Posterior cingulate gyrus (tissue), 11 donors: ENCODE measurements at places on chromosomes 16 and 17.

DNA sequence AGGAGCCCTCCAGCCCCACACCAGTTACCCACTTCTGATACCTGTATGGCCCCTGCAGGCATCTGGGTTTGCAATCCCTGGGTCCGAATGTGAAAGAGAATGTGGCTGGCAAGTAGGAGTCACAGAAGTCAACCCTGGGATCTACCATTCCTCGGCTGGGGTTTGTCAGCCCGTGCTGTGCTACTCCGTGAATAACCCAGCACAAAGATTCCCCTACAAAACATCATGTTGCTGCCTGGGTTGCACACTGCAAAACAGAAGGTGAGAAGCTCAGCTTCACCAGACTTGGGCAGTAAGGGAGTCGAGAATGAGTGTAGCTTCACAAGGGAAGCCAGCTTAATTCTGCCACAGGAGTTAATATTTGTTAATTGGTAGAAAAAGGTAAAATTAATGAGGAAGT lies 137.1 kb downstream of the ZFHX3 start:
- no peak for DNase-seq

DNA sequence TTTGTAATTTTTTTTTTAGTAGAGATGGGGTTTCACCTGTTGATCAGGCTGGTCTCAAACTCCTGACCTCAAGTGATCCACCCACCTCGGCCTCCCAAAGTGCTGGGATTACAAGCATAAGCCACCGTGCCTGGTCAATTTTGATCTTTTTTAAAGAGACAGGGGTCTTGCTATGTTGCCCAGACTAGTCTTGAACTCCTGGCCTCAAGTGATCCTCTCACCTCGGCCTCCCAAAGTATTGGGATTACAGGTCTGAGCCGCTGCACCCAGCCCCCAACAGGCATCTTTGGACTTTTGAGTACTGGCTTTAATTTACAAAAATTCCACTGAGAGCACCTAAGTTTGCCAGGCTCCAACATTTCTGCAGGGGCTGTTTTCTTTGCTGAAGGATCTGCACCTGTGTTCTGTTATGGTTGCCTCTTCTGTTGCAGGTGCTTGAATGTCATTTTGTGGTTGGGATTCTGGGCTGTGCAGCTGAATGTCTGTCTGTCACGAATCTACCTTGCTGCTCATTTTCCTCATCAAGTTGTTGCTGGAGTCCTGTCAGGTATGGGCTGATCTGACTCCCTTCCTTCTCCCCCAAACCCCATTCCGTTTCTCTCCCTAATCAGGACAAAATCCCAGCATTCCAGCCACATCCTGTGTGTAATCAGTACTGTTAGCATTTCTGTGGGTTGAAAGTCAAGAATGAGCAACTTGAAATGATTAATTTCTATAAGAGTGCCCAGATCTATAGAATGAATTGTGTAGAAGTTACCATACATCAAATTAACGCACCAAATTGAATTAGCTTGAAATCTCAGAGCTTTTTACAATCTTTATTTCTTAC lies 8.5 kb downstream of the G6PC1 start:
- no peak for DNase-seq

- DNase-seq = no peak
Measured at GRCh38 chr17:28317099-28317965, 1.7 kb upstream of the TMEM97 start.

DNA sequence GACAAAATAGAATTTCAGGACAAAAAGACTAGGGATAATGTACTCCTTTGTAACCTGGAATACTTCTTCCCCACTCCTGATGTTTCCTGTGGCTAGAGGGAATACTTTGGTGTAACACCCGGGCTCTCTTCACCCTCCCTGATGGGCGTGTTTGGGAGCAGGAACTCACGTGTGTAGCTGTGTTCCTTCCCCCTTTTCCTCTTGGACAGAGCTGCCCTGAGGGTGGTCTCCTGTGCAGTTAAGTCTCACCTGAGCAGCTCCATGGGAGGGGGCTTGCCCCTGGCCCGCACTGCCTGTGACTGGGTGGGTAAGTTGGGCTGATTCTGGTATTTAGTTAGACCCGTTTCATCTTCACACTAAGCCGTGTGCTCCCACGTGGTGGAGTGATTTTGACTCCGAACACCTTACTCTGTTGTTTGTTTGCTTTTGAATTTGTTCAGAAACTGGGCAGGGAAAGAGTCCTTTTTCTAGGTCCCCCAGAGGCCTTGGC lies 87.9 kb downstream of the OR1D5 start:
- DNase-seq = no peak

- DNase-seq = no peak
Measured at GRCh38 chr16:50037662-50038220, 12.7 kb downstream of the CNEP1R1 start.

GRCh38 chr17:59623151-59623550 lies 3.5 kb downstream of the CLTC start:
- DNase-seq = no peak

DNA sequence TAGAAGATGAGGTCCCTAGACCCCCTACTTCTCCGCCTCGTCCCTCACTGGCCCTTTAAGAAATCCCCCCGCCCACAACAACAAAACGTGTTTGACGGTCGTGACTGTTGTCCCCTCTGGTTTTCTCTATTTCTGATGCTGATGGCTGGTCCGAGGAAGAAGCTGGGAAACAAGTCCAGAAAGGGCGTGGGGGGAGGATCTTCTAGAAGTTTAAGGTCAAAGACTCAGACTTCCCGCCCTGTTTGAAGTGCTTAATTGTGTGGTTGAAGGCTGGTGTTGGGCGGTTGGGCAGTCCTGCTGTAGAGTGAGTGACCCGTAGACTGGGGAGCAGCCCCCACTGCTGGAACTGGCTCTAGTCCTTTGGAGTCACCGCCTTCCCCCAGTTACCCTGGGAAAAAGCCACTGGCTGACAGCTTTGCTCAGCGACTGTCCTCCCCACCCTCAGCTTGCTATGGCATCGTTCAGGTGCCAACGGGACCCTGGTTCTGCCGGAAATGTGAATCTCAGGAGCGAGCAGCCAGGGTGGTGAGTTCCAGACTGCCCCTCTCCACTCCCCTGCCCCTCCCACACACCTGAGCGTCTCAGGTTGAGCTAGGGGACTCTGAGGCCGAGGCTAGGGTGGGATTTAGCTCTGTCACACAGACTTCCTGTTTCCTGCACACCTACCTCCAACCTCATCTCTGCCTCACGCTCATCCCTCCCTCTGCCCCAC lies 1.6 kb downstream of the MLLT6 start:
- DNase-seq = no peak

DNA sequence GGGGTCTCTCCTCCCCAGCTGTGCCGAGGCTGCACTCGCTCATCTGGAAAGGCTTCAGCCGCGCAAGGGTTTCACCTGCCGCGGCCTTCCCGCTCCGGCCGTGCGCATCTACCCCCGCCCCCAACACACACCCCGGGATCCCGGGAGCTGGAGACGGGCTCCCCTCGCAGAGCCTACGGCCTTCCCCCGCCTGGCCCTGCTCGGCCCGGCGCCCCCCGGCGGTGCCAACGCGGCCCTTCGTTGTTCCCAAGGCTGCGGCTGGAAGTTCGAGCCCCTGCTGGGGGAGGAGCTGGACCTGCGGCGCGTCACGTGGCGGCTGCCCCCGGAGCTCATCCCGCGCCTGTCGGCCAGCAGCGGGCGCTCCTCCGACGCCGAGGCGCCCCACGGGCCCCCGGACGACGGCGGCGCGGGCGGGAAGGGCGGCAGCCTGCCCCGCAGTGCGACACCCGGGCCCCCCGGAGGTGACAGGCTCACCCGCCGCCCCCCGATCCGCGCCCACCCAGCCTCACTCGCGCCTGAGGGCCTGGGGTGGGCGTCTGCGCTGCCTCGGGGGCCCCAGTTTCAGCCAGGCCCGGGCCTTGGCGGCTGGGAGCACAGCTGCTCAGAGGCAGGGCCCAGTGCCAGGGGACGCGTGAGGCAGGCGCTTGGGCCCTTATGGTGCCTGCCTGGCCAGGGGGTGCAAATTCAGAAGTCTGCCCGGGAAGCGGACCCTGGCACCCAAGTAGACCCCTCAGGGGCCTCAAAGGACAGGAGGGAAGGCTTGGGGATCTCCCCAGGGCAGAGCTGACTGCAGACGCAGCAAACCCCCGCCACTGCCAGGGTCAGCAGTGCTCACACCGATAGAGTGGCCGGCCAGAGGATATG lies 11.2 kb downstream of the GALK1 start:
- DNase-seq = peak; percentile 67

GRCh38 chr17:57806167-57806830 lies 43.5 kb downstream of the MRPS23 start:
- DNase-seq = no peak

DNA sequence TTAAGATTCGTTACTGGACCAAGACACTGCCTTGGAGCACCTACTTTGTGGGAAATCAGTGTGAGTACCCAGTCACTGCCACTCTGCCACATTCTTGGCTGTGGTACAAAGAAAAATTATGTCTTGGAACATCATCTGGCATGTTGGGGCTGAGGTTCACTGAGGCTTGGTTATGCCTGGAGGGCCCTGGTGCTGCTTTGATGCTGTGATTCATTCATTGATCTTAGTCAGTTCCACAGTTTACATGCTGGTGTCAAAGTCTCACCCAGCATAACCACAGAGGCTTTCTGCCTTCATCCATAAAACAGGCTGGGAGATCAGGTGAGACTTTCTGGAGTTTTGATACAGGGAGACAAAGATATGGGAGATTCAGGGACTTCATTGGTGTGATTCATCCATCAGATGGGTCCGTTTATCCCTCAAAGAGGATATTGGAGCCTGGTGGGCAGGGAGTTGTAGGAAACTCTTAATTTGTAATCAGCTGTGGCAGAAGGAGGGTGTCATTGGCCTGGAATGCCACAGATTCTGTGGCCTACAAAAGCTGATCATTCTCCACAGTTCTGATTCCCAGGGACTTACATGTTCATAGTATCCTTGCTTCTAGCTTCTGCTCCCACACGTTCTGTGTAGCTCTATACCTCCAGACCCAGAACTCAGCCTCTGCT lies 322.5 kb downstream of the PMP22 start:
- DNase-seq = no peak

DNA sequence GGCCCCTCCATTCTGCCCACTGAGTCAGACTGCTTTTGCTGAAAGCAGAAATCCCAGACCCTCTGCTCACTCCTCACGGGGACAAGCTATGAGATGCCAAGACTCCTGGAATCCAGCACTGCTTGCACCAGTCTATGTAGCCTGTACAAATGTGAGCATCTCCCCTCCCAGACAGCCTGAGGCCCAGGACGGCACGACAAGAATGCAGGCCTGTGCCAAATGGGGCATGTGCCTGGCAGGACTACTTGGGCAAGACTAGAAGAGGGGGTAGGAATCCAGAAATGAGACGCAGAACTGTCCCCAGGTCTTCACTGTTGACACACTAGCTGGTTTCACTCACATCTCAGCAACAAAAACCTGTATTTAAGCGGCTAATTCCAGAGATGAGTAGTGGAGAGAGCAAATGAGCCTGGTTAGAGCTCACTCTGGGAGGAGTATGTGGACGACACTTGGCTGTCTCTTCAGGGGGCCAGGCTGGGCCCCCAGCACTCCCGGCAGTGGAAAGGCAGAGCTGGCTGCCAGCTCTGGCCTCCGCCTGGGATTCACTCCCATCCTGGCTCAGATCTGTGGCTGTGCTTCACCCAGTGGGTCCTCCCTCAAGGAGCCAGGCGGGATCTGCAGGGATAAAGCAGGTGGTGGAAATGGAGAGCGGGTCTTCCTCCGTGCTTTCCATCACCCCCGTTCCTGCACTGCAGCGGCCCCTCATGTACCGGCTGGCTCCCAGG lies 2.9 kb upstream of the MYO1C start:
- no peak for DNase-seq

- no peak for DNase-seq
Measured at GRCh38 chr17:38746004-38746848, 1.9 kb downstream of the PCGF2 start.

DNA sequence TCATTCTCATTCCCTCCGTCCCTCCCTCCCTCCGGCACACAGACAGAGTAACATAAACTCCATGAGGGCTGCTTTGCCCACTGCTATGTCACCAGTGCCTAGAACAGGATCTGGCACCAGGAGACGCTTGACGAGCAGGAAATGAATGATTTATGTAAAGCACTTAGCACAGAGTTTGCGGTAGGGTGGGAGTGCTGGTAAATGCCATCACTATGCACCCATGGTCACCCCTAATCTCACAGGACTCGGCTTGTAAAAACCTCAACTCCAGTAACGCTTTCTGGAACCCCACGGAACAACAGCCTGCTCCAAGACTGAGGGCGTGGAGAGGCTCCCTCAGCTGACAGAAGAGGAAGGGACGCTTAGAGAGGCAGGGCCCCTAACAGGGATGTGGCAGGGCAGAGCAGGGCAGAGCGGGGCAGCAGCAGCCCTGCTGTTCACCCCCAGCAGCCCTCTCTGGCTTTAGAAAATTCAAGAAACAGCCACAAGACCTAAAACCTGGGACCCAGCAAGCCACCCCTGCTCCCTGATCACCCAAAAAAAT lies 156.9 kb downstream of the C16orf78 start:
- DNase-seq = no peak

DNA sequence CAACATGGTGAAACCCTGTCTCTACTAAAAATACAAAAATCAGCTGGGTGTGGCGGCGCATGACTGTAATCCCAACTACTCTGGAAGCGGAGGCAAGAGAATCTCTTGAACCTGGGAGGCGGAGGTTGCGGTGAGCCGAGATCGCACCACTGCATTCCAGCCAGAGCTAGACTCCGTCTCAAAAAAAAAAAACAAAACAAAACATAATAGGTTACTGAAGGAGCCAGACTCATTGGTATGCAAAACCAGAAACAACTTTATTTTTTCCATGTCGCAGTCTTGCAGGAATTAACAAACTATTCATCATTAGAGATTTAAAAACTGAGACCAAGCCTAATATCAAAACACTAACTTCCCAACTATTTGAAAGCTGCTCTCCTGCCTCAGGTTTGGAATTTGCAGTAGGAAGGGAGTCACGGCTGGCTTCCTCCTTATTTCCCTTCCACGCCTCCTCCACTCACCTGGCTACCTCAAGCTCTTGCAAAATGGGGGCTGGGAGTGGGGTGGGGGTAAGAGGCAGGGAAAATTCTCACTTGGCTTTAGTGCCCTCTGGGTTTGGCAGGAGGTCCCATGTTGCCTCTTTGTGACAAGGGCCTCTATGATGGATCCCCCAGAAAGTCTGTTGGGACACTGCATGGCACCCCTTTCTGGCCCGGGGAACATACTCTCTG lies 34.1 kb upstream of the MYH10 start:
- no peak for DNase-seq

DNA sequence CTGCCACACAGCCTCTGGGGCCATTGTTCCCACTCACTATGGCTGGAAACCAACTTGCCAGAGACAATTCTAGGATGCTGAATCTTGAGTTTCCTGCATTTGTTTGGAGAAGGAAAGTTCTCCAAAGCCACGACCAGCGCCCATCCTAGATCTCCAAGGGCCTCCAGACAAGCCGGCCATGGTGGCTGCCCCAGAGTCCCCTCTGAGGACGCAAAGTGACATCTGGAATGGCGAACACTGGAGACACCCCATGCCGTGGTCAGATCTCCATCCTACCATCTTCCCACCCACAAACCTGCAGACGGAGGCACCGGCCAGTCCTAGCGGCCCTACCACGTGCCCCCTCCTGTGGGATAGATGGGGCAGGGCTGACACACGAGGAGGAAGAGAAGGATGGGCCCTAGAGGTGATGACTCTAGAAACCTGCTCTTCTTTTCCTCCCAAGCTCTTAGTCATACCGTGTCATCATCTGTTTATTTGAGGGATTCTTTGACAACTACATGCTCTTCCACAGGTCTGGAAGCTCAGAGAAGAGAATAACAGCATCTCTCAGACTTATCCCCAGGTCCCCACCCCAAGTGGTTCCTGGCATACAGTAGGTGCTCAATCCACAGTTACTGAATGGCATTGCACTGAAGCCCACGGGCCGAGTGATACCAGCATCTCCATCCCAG lies 71.3 kb downstream of the MYH11 start:
- no peak for DNase-seq
